Tibial nerve (tissue), 4 donors: ENCODE measurements at places on chromosomes 16 and 17.

DNA sequence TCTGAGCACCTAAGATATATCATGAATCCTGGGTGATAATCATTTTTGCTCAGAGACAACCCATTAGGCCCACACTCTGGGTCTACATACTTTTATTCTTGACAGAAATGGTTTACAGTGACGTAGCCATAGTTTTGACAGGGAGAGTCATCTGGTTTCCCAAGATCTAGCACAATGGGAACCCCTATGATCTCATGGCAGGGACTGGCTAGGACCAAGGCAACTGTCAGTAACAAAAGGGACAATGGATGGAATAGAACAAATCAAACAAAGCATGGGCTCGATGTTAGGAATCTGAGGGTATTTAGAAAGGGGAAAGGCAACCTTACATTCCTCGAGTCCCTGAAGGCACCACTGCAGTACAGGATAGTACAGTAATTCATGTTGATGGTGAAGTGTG lies 20.5 kb downstream of the CFAP97D1 start:
- DNase-seq, result no peak

GRCh38 chr17:47239967-47240651 lies 13.5 kb upstream of the ITGB3 start:
- peak; percentile 77 for DNase-seq

GRCh38 chr17:44655983-44656710 lies at the start of gene MEIOC:
TSS of gene MEIOC (plus strand) at chr17:44656468. CDS start at chr17:44656614, 146 bp downstream.
- no peak for DNase-seq

DNA sequence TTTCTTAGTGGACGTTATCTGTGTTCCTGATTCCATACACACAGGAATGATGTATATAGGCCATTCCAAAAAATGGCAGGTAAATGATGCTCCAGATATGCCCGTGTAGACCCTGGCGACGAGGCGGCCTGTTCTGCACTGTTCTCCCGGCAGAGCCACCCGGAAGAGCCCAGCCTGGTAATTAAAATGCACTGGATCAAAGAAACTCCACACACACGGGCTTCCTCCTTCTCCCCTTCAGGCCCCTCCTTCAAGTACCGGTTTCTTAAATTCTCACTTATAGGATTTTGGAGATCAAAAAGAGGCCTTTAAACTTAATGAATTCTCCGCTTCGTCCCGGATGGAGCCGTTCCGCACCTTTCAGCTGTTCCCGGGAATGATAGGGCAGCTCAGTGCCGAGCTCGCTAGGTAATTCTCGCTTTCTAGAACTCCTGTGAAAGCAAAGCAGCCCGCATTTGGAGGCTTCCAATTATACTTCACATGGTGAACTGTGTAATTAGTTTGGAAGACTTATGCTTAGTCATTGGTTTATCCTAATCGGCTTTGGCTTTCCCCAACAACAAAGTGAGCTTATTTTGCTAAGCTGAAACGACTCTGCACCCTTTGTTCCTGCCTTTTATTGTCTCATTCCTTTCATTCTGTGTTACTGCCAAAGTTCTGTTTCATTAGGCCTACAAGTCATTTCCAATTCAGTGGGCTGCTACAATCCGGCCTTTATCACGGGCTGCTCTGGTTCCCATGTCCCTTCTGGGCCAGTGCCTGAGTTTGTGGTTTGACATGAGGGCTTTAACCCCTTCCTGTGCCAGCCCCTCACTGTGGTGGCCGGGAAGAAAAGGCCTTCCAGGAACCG lies 150.0 kb downstream of the MSI2 start:
- DNase-seq, result no peak

DNA sequence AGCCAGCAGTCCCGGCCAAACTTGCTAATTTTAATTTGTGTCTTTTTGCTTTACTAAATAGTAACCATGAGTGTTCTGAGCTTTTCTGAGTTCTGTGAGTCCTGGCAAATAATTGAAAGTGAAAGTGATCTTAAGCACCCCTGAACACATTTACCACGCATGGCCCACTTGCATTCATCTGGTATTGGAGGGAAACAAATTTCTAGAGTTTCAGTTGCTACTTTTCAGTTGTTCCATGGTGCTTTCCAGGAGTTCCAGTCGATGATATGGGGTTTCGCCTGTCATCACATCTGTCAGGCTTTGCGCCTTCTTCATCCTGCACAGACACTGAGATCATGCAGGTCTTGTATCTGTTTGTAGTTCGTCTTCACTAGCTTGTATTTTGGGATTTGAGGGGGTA lies 44.1 kb downstream of the CRLF3 start:
- no peak for DNase-seq

DNA sequence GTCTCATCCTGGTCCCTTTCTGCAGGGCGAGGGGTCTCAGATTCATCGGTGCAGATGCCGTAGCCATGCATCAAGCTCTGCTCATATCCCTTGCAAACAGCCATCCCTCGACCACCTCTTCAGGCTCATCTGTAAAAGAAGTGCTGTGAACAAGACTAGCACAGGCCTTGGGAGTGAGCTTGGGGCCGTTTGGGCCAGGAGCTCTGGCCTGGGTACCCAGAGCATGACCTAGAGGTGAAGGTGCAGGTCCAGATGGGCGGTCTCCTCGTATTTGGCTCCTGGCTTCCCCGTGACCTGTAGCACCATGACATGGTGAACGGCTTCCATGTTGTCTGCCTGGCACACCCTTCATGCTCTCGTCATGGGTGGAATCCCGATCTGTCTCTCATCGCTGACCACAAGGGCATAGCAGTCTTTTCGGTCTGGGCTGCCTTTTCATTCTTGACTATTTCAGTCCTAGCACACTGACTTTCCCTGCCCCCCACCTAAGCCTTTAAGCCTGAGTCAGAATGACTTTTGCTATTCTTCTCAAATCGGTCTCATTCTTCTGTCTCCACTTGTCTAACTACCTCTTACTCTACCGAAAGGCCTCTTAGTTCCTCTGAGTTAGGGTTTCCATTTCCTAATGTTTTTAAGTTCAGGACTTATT lies 216.0 kb downstream of the FOXL1 start:
- DNase-seq, result no peak

DNA sequence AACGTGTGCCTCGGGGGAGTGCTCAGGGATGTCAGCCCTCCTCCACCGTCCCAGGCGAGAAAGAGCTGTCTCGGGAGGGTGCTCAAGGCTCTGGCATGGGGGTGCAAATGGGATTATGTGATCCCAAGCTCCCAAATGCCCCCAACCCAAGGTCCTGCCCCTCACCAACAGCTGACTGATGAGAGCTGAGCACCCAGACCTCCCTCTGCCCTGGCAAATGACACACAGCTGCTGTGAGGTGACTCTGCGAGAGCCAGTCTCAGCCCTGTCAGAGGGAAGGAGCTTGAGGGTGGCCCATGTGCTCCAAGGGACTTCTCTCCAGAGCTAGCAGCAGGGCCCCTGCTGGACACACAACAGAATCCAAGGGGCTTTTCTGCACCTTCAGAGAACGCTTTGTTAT lies 7.7 kb downstream of the CDH5 start:
- DNase-seq, result no peak

- no peak for DNase-seq
Observed at GRCh38 chr16:57159447-57159846, 26.4 kb downstream of the PSME3IP1 start.

GRCh38 chr17:72591289-72592241 lies 470.7 kb downstream of the SOX9 start:
- no peak for DNase-seq

DNA sequence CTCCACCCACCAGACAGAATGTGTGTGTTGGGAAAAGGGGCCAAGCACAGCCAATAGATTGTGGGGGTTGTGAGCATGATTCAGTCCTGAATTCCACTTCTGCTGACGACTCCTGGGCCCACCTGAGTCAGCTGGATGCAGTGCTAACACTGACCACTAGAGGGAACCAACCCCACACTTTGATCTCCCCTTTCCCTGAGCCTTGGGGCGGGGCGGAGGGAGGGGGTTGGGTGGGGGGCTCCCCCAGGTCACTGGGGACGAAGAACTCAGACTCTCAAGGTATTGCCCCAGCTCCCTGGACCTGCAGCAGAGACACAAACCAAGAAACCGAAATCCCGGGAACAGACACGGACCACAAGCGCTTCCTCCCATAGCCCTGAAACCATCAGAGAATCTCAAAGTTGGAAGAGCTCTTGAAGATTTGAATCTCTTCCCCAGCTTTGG lies 621 bp upstream of the CSHL1 start:
- DNase-seq, result peak; percentile 60

GRCh38 chr17:48060249-48060648 lies 12.1 kb downstream of the NFE2L1 start:
- no peak for DNase-seq

GRCh38 chr17:55743103-55743679 lies 7.7 kb upstream of the PCTP start:
- no peak for DNase-seq

DNA sequence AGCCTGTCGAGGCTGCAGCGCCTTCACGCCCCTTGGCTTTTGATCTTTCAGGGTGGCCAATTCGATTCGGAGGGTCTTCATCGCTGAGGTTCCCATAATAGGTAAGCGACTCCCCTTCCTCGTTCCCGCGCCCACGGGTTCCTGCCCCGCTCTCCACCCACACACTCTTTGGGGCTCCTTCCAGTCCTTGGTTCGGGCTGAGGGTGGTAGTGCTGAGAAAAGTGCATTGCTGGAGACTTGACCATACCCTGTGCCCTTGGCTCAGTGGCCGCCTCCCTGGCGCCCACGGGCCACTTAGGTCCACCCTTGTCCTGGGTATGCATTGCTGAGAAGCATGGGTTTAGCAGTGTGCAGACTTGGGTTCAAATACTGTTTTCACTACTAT lies 491 bp downstream of the POLR2C start:
- DNase-seq, result no peak

GRCh38 chr17:60661489-60661888 lies 16.2 kb upstream of the BCAS3 start:
- no peak for DNase-seq

GRCh38 chr17:39852239-39852638 lies 11.9 kb downstream of the IKZF3 start:
- no peak for DNase-seq

DNA sequence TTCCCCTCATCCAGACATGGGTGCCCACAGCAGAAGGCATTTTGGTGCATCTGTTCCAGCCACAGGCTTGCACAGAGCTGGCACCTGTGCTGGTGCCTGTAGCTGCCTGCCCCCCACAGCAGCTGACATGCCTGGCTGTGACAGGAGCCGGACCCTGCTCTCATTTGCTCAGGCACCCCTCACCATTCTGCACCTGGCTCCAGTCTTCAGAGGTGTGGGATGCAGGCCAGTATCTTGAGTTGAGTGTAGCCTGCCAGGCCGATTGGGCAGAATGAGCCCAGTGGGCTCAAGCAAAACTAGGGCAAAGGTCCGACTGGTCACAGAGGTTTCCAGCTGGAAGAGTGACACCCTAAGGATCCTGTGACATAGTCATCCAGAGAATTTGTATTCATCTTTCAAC lies 887.7 kb downstream of the CDH11 start:
- DNase-seq, result no peak

GRCh38 chr16:66902648-66903543 lies 15.8 kb downstream of the CDH16 start:
- no peak for DNase-seq

GRCh38 chr16:56793492-56793891 lies 63.6 kb downstream of the NUP93 start:
- no peak for DNase-seq

GRCh38 chr16:22903716-22904115 lies 89.8 kb downstream of the HS3ST2 start:
- no peak for DNase-seq

DNA sequence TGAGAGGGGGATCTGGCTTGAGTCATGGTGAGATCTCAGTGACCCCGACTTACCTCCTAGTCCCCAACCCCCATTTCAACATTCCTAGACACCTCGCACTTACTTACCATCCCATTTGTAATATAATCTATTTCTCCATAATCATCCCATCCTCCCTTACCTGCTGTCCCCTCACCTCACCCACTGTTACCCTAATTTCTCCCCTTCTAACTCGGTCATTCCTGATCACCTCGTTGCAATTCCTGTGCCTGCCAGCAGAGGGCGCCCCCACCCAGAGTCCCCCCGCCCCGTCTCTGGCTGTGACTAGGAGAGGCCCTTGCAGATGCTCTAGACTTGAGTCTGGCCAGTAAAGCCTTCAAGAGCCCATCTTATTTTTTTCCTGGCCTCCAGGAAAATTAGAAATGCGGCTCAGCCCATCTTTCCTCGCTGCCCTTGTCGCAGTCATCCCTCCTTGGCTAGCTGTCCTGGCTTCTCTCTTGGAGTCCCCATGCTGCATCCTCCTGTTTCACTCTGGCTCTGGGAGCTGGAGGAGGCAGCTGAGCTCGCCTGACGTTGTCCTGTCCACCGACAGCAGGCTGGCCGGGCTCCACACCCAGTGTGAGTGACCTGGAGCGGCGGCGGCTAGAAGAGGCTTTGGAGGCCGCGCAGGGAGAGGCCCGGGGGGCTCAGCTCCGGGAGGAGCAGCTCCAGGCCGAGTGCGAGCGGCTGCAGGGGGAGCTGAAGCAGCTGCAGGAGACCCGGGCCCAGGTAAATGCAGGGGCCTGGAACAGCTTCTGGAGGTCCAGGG lies 5.0 kb downstream of the TBKBP1 start:
- DNase-seq, result peak; percentile 59

DNA sequence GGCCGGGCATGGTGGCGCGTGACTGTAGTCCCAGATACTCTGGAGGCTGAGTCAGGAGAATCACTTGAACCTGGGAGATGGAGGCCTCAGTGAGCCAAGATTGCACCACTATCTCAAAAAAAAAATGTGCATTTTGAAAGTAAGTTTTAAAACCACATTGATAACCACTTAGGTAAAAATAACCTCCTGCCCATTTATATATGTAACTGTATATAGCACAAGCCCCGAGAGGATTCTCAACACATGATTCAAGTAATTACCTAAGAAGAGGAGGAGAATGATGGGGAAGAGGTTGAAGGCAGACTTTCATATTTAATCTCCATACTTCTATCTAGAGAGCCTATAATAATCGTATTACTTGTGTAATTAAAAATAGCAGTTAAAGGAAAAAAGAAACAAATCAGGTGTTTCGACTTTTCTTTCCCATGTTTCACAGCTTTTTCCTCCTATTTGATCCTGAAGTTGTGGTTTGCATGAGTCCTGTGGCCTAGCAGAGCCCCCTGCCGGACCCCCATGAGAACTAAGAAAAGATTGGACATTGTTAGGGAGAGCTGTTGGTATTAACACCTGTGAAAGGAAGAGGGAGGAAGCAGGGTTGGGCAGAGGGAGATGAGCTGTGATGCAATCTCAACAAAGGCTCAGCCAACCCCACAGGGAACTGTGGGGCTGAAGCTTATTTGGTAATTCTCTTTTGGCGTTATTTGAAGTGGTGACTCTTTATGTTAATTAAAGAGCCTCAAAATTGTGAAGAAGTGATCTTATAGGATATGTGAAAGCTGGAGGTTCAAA lies 22.1 kb downstream of the PMFBP1 start:
- no peak for DNase-seq

DNA sequence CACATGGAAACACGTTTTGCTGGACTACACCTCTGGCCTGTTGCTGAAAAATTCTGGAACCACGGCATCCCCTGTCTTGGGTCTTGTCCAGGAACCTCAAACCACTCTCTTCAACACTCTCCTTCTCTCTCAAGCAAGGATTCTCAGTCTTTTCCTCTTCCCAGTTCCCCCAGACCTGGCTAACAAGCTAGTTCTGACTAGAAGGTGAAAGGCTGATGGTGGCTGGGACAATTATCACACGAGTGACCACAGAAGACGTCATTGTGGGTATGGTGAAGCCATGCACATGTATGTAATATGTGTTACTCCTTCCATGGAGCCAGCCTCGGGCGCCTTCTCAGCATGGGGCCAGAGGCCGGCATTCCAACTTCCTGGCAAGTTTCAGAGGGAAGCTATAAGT lies 123.0 kb downstream of the CDYL2 start:
- no peak for DNase-seq

- no peak for DNase-seq
Observed at GRCh38 chr17:79340333-79341221, 266.0 kb downstream of the ENGASE start.

- no peak for DNase-seq
Observed at GRCh38 chr16:81583893-81584631, 139.5 kb downstream of the CMIP start.
